ENCODE measurements at places on chromosomes 1 and 21. TPM values are rescaled to one million over a fixed set of nuclear protein-coding genes. Genes with fewer than 3 reads are reported as not detected.

The ATP1A4 gene
- total RNA-seq, result not detected

The DLGAP3 gene
- total RNA-seq, result 0.22 TPM

The ANKRD35 gene
- total RNA-seq, result 0.04 TPM

The ADAMTS4 gene
- total RNA-seq, result not detected

The PTAFR gene
- total RNA-seq, result 0.09 TPM

The LHX8 gene
- total RNA-seq, result 0.91 TPM

All from A549 treated with Mapracorat at 1 μM for 4 hours (cell line).